B cell (primary cell): ENCODE measurements at places on chromosomes 1 and 21. TPM values are rescaled to one million over a fixed set of nuclear protein-coding genes. Genes with fewer than 3 reads are reported as not detected.

The CD101 gene
- 0.19 and 0.46 TPM in 2 replicates for polyA plus RNA-seq

The LRRC71 gene
- not detected in 2 replicates for polyA plus RNA-seq

The FRRS1 gene
- 0.68 and 0.73 TPM in 2 replicates for polyA plus RNA-seq

The C1orf210 gene
- not detected in 2 replicates for polyA plus RNA-seq

The SDF4 gene
- polyA plus RNA-seq = 100 and 104 TPM in 2 replicates

The HORMAD1 gene
- polyA plus RNA-seq = 0.43 and 0.94 TPM in 2 replicates

The MEX3A gene
- 0.22 and 0.27 TPM in 2 replicates for polyA plus RNA-seq

The KLF17 gene
- polyA plus RNA-seq = not detected in 2 replicates

The BTBD19 gene
- polyA plus RNA-seq = 0.75 and 0.84 TPM in 2 replicates

The ACKR1 gene
- polyA plus RNA-seq = 0.04 and 0.19 TPM in 2 replicates

The OR2L13 gene
- 0.27 and 0.73 TPM in 2 replicates for polyA plus RNA-seq

The VSIG8 gene
- polyA plus RNA-seq = 0.09 TPM in 1 of 2 replicates, not detected in the other

The EXO1 gene
- polyA plus RNA-seq = 0.50 and 0.73 TPM in 2 replicates

The AVPR1B gene
- not detected in 2 replicates for polyA plus RNA-seq

The S100A5 gene
- polyA plus RNA-seq = 0.64 TPM in 1 of 2 replicates, not detected in the other

The OLFML3 gene
- polyA plus RNA-seq = not detected in 2 replicates

The TSPAN2 gene
- polyA plus RNA-seq = 0.09 and 0.24 TPM in 2 replicates

The PLPPR5 gene
- polyA plus RNA-seq = not detected in 2 replicates

The CFAP74 gene
- polyA plus RNA-seq = not detected in 2 replicates

The RAB7B gene
- not detected in 2 replicates for polyA plus RNA-seq

The CACNA1S gene
- polyA plus RNA-seq = not detected in 2 replicates

The CLCA1 gene
- polyA plus RNA-seq = not detected in 2 replicates

The SHISAL2A gene
- polyA plus RNA-seq = 31.0 and 63.3 TPM in 2 replicates

The MTF2 gene
- 19.5 and 20.1 TPM in 2 replicates for polyA plus RNA-seq

The AGO1 gene
- 8.1 and 10.1 TPM in 2 replicates for polyA plus RNA-seq

The VANGL2 gene
- polyA plus RNA-seq = 0.48 and 0.75 TPM in 2 replicates

The CELA3B gene
- not detected in 2 replicates for polyA plus RNA-seq

The LCE3D gene
- polyA plus RNA-seq = not detected in 2 replicates

The ADAMTS4 gene
- polyA plus RNA-seq = 0.06 and 0.10 TPM in 2 replicates

The IVL gene
- not detected in 2 replicates for polyA plus RNA-seq

The EIF4G3 gene
- 33.6 and 41.1 TPM in 2 replicates for polyA plus RNA-seq

The MFAP2 gene
- not detected in 2 replicates for polyA plus RNA-seq

The CLCA4 gene
- polyA plus RNA-seq = not detected in 2 replicates

The CNIH3 gene
- 0.52 and 0.72 TPM in 2 replicates for polyA plus RNA-seq

The FBXO2 gene
- polyA plus RNA-seq = 9.3 and 9.6 TPM in 2 replicates
